ENCODE measurements at places on chromosomes 11 and 22.

GRCh38 chr11:13386567-13386966, 76.5 kb downstream of the BTBD10 start:
- DNase-seq, result no peak

- DNase-seq, result no peak
Measured at GRCh38 chr11:35135222-35135621, 3.7 kb upstream of the CD44 start.

- DNase-seq, result no peak
Measured at GRCh38 chr11:46769636-46770221, 50.7 kb downstream of the F2 start.

GRCh38 chr22:29716814-29717545, 2.8 kb upstream of the CABP7 start:
- DNase-seq, result peak; percentile 70

GRCh38 chr22:42111798-42112197, 18.8 kb downstream of the CYP2D6 start:
- DNase-seq, result no peak

DNA sequence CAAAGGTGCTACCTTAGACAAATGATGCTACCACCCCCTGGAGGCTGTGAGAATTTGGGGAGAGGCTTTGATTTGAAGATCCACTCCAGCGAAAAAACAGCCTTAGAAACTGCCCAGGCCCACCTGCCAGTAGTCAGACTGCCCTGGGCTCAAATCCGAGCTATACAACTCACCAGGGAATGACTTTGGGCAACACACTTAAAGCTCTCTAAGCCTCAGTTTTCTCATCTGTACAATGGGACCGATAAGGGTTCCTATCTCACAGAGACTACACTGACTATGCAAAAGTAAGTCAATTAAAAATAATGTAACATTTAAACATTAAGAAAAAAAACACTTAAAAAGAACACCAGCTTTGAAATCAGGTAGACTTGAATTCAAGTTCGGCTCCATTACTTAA, 19.9 kb downstream of the VWCE start:
- no peak for DNase-seq

GRCh38 chr11:107882095-107882820, 23.7 kb upstream of the SLC35F2 start:
- DNase-seq, result no peak

DNA sequence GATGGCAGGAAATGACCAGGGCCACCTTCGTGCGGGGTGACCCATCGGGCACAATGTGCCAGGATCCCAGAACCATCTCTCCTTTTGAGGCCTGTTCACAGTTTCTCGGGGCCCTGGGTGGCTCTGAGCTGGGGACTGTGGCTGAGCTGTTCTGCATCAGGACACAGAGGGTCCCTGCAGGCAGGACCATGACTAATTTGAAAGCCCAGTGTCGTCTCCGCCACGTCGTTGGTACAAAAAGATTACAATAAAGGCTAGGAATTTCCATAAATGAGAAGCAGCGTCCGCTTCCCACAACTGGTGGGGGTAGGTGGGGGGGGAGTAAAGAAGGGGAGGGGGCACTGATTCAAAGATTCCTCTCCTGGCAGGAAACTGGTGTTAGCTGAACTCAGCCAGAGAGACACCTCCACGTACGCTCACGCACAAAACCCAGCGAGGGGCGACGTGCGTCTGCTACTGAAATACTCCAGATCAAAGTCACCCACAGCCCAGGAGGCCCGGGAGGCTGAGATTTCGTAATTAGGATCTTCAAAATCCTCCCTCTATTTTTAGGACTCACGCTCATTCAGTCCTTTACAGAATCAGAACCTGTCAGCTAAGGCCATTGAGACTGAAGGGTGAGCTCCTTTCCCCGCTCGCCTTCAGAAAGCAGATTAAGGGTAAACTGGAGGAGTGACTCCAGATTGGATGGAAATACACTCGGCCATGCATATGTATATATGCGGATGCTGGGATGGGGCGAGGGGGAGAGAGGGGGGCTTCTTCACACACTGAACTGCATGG, 11.0 kb downstream of the MN1 start:
- no peak for DNase-seq

- DNase-seq, result no peak
Measured at GRCh38 chr11:102449651-102450570, 2.7 kb downstream of the TMEM123 start.

DNA sequence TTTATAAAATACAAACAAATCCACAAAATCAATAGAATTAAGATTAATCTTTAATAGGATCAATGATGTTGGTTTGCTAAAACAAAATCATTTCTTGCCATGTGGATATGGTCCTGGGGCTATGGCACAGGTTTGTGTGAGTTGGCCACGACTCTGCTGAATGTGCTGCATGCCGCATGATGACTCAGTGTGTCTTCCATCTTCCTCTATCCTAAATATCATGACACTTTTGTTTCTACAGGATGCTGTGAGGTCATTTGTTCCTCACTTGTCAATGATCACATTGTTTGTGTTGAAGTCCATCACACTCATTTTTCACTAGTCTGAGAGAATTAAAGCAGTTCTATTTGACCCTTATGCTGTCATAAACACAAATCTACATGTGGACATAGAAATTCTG, 167.2 kb upstream of the ZBED5 start:
- DNase-seq, result no peak

- DNase-seq, result no peak
Measured at GRCh38 chr22:44914026-44914721, 95.6 kb downstream of the PHF21B start.

- no peak for DNase-seq
Measured at GRCh38 chr11:128573638-128574037, 13.7 kb downstream of the ETS1 start.

GRCh38 chr11:77510095-77510494, 36.2 kb upstream of the PAK1 start:
- DNase-seq, result no peak

GRCh38 chr11:125078516-125079140, 15.5 kb downstream of the SLC37A2 start:
- no peak for DNase-seq

- DNase-seq, result no peak
Measured at GRCh38 chr11:66708094-66708493, 20.9 kb downstream of the SPTBN2 start.

DNA sequence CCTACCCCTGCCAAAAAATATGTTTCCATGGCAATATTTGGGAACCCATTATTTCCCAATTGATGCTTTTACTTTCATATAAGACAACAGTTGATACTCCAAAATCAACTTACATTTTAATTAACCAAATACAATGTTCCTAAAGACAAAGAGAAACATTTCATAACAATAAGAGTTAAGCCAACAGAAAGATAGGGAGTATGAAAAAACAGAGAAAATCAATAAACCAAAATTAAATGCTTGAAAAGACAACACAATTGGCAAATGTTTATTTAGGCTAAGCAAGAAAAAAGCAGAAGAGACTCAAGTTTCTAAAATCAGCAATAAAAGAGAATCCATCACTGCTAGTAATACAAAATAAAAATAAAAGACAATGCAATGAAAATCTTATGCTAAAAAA, 123.1 kb upstream of the VPREB1 start:
- DNase-seq, result no peak

DNA sequence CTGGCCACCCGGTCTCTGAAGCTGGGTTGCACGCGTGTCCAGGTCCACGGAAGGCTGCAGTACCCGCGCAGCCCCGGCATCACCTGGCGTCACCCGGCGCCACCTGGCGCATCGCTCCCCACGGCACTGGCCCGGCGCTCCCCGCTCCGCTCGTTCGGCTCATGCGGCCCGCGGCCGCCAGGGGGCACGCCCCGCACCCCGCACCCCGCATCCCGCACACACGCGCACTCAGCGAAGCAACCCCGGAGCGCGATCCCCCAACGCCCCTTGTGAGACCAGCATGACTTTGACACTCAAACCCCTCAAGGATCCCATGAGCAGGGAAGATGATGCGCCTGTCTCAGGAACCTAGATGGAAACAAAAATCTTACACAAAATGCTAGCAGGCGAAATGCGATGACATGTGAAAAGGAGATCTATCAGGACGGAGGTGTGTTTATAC, 11.9 kb downstream of the B3GNT6 start:
- DNase-seq, result peak; percentile 85

DNA sequence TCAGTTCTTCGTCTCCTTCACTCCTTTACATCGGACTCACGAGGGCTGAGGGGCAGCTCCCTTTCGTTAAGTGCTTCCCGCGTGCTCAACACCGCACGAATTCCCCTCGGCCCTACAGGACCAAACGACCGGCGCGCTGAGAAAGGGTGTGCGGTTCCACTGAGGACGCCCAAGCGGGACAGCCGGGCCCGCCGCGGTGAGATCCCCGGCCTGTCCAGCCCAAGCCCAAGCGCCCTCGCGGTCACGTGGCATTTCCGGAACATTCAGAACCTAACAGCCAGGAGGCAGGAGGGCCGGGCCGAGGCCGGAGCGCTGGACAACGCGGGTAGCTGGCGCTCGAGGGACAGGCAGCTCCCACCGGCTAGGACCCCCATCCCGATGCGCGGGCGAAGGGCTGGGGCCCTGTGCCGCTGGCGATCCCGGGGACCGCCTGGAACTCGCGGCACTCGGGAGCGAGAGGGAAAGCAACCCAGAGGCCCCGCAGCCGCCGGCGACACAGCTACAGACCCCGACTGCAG, 737 bp upstream of the STIP1 start:
- DNase-seq, result peak; percentile 63

DNA sequence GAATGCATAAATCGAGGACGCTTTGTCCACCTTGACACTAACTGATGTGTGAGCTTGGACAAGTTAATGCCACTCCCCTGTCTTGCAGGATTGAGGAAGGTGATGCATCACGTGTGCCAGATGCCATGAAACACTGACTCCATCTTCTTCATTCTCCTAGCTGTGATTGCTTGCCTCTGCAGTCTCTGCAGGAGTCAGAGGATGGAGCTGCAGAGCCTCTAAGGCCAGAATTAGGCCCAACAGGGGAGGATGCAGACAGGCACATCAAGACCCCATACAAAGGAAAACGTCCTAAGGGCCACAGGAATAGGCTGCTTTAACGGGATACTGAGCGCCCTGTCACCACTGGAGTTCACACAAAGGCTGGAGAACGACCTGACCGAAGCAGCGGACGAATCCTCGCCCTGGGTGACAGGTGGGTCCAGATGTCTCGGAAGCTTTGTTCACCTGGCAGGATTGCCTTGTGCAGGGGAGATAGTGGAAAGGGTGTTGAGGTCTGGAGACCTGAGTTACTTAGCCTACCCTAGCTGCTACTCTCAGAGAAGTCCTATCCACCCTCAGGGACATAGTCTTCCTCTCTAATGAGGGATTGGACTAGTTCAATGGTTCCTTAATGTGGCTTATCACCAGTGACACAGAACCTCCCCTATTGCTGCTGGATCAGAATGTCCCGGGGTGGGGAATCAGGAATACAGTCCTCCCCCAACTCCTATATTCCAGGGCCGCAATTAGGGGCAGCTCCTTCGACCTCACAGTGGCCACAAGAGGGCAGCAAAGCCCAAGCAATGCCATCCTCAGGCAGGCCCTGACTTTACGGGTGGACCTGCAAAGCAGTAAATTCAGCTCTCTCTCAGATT, 32.4 kb downstream of the DBX1 start:
- peak; percentile 73 for DNase-seq

- peak; percentile 21 for DNase-seq
Measured at GRCh38 chr11:1924646-1925372, 5.3 kb downstream of the TNNT3 start.

- DNase-seq, result no peak
Measured at GRCh38 chr22:30747493-30747892, 52.8 kb downstream of the OSBP2 start.

GRCh38 chr11:133697161-133697560, 148.2 kb downstream of the SPATA19 start:
- no peak for DNase-seq

DNA sequence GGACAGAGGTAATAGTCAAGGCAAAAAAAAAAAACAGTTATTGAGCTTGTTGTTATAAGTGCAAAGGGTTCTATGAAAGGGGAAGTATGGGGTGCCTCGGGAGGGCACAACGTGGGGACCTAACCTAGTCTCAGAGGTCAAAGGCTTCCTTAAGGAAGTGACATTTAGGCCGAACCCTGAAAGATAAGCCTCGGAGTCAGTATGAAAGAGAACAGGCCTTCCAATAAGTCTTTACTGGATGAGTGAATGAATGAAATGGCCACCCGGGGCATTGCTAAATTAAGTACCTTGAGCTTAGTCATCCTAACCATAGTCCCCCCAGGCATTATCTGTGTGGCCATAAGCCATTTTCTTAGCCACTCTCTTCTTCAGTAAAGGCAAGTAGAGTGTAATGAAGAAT, 19.7 kb downstream of the FLI1 start:
- no peak for DNase-seq

DNA sequence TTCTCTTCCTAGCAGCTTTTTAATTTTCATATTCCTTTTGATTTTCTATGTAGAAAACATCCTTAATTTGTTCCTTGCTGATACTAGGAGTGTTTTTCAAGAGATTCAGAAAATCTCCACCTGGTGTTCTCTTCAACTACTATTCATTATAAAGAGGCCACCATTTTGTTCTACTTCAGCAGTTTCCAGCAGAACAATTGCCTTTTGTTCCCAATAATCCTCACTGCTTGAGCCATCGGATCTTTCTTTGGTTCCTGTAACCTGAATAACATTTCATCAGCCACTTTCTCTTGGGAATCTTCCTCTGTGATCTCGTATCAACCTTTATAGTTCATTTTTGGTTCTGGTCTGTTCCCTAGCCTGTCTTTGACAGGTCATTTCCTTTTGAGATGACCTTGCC, 1.8 kb upstream of the OR10A5 start:
- DNase-seq, result no peak

DNA sequence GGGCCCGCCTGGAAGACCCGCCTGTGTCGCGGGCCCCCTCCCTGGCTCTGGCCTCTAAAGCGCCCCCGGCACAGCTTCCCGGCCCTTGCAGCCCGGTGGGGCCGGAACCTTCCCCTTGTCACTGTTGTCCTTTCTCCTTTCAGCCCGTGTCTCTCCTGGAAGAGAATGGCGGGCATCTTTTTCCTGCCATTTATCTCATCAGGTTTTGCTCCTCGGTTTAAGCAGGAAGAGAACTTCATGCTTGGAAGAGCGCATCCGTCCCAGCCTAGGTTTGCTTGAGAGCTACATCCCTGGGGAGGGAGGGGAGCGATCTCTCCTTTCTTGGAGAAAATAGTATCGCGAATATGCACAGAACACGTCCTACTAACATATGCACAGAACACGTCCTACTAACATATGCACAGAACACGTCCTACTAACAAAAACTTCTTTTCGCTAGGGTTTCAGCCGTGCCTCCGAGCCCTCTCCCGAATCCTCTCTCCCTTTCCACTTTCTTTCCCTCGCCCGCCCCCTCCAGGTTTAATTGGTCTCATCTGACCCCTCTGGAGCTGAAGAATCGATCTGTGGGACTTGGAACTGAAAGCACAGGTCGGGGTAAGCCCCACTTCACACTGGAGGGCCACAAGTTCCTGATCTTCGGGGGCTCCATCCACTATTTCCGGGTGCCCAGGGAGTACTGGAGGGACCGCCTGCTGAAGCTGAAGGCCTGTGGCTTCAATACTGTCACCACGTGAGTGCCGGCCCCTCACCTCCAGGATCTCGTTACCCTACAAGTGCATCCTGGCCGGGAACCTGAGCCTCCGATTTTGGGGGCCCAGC, 1.2 kb downstream of the GLB1L3 start:
- DNase-seq, result no peak

All from GM13977 (cell line).